ENCODE measurements at places on chromosomes 16 and 17. TPM values are rescaled to one million over a fixed set of nuclear protein-coding genes. Genes with fewer than 3 reads are reported as not detected.
A peak's percentile ranks its signal among the peaks of the same experiment; 100 is the strongest.

DNA sequence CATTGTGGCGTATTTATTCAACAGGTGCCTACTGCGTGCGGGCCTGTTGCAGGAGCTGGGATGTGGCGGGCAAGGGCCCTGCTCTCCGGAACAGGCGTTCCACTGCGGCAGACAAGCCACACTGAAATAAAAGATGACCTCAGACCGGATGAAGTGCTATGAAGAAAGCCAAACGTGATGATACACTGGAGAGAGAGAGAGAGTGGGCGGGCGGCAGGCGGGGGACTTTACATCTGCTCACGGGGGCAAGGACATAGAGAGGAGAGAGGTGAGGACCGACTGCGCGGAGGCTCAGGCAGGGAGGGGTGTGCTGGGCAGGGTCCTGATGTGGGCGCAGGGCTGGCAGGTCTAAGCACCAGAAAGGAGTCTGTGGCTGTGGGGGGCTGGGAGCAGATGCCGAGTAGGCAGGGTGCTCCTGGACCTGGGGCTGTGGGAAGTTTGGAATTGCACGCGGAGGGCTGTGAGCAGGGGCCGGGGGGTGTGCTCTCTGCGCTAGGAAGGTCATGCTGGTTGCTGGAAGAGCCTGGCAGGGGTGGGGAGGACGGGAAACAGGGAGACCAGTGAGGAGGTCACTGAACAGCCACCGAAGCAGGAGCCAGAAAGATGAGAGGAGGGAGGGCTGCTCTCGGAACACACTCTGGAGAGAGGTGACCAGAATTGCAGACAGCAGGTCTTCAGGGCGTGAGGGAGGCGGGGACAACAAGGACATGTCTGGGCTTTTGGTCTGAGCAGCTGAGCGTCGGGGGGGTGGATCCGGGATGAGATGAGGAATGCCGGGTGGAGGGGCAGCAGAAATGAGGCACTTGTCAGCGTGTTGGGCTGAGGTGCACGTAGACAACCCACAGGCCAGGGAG, 9.9 kb downstream of the MXRA7 start:
- peaks cover 6% of the 10 kb centered on the region for H3K4me1 ChIP-seq
- H3K4me3 ChIP-seq = no peak overlapping the region
- DNase-seq = no peak
- no peak overlapping the region for H3K27ac ChIP-seq
- no peaks in the 10 kb centered on the region for H3K27me3 ChIP-seq
- no peaks in the 10 kb centered on the region for H3K36me3 ChIP-seq

The DNAH3 gene
- total RNA-seq = not detected

The MPG gene
- 57.0 TPM for total RNA-seq

DNA sequence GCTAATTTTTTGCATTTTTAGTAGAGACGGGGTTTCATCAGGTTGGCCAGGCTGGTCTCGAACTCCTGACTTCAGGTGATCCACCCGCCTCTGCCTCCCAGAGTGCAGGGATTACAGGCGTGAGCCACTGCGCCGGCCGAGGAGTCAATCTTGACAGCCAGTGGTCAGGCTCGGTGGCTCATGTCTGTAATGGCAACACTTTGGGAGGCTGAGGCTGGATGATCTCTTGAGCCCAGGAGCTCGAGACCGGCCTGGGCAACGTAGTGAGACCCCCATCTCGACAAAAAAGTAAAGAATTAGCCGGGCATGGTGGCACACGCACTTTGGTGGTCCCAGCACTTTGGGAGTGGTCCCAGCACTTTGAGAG, 608 bp upstream of the PGS1 start:
- H3K36me3 ChIP-seq = peaks cover 27% of the 10 kb centered on the region
- no peaks in the 10 kb centered on the region for H3K27me3 ChIP-seq
- peak overlapping the region; percentile 88 for H3K4me3 ChIP-seq
- no peak for DNase-seq

The MYH13 gene
- not detected for total RNA-seq

DNA sequence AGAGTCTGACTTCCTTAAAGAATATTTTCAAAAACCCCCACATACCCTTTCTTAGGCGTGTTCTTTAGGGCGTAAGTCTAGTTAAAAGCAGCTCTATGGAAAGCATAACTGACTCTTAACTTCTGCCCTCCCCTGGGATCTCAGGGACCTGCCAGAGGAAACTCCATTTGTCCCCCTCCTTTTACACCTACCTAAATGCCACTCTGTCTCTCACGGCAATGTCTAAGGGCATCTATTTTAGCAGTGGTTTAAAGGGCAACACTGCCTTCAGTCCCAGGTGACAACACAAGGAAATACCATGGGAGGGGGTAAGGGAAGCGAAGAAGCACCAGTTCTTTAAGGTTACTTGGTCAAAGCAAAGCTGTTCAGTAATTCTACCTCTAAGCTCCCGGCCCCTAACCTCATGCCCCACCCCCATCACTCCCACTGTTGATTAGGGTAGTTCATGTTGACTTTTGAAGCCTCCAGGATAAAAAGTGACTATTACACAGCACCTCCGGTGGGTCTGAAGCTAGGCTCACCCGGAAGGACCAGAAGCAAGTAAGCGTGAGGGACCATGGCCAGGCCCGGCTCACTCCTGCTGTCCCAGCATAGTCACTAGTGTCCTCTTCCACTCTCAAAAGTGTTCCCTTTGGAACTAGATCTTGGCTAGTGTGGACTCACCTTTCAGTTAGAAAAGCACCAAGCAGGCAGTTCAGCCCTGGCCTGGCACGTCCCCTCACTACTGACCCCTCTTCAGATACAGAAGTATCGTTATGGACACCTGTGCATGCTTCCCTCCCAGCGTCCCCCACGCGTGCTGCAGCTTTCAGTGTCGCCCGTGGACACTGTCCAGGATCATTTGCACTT, 47.1 kb downstream of the CYTH1 start:
- H3K27me3 ChIP-seq = no peaks in the 10 kb centered on the region
- peak overlapping the region; percentile 80 for H3K4me3 ChIP-seq
- H3K27ac ChIP-seq = peak overlapping the region; percentile 90
- H3K4me1 ChIP-seq = peaks cover 86% of the 10 kb centered on the region
- peaks cover 9% of the 10 kb centered on the region for H3K36me3 ChIP-seq

- peaks cover 31% of the 10 kb centered on the region for H3K4me1 ChIP-seq
- H3K4me3 ChIP-seq = no peak overlapping the region
- H3K27ac ChIP-seq = no peak overlapping the region
- DNase-seq = no peak
- no peaks in the 10 kb centered on the region for H3K36me3 ChIP-seq
- peaks cover 3% of the 10 kb centered on the region for H3K27me3 ChIP-seq
Measured at GRCh38 chr16:2840914-2841313, 10.8 kb downstream of the ZG16B start.

GRCh38 chr16:18802767-18803343, 1.5 kb upstream of the ARL6IP1 start:
- DNase-seq = no peak
- peaks cover 47% of the 10 kb centered on the region for H3K4me1 ChIP-seq
- peak overlapping the region; percentile 85 for H3K27ac ChIP-seq
- no peaks in the 10 kb centered on the region for H3K27me3 ChIP-seq

DNA sequence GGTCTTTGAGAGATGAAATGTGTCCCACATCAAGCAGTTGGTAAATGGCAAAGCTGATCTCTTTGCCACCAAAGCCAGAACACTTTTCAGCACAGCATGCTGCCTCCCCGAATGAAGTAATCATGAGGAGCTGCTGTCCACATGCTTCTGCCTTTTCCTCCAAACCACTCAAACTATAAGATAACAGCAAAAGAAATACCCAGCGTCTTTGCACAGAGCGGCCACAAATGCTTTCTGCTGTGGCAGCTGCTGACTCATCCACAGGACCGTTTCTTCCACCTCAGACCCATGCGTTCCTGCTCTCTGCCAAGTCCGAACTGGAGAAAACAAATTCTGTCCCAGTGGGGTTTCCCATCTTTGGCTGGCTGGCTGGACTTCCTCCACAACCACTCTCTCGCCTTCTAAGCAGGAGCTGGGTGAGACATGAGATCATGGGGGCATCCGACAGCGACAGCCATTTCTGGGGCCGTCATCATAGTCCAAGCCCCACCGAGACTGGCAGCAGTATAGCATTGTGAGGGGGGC, 27.1 kb downstream of the TBC1D3B start:
- H3K27ac ChIP-seq = no peak overlapping the region
- H3K36me3 ChIP-seq = no peaks in the 10 kb centered on the region
- H3K4me1 ChIP-seq = peaks cover 3% of the 10 kb centered on the region
- H3K27me3 ChIP-seq = peaks cover 18% of the 10 kb centered on the region
- no peak overlapping the region for H3K4me3 ChIP-seq
- DNase-seq = peak; percentile 6

- no peak for DNase-seq
- no peak overlapping the region for H3K4me3 ChIP-seq
- H3K36me3 ChIP-seq = no peaks in the 10 kb centered on the region
Measured at GRCh38 chr16:19344224-19344801, 58.8 kb downstream of the CLEC19A start.

GRCh38 chr16:81671738-81672597, 107.1 kb upstream of the PLCG2 start:
- H3K27ac ChIP-seq = no peak overlapping the region
- no peak overlapping the region for H3K4me3 ChIP-seq
- peaks cover 9% of the 10 kb centered on the region for H3K36me3 ChIP-seq
- H3K4me1 ChIP-seq = no peaks in the 10 kb centered on the region

The RHOT1 gene
- total RNA-seq = 34.1 TPM

All from activated CD4-positive, alpha-beta T cell treated with anti-CD3 and anti-CD28 coated beads for 36 hours (primary cell).